Chondrocyte (in vitro differentiated cells): ENCODE measurements at places on chromosomes 12 and 14. TPM values are rescaled to one million over a fixed set of nuclear protein-coding genes. Genes with fewer than 3 reads are reported as not detected.
A peak's percentile ranks its signal among the peaks of the same experiment; 100 is the strongest.

The ALDH2 gene
- total RNA-seq, result 42.0 to 73.8 TPM (median 73.3 TPM) in 3 replicates

The CLEC4D gene
- not detected in 3 replicates for total RNA-seq

The NUAK1 gene
- 78.1 to 81.4 TPM (median 78.5 TPM) in 3 replicates for total RNA-seq

The DDX47 gene
- 33.6 to 44.0 TPM (median 39.3 TPM) in 3 replicates for total RNA-seq

The GLIPR1L2 gene
- 0.44 to 0.97 TPM (median 0.65 TPM) in 3 replicates for total RNA-seq

GRCh38 chr14:46717211-46717610 lies 65.6 kb upstream of the RPL10L start:
- no peaks in the 10 kb centered on the region for H3K36me3 ChIP-seq
- H3K4me3 ChIP-seq, result no peak overlapping the region
- peaks cover 8% of the 10 kb centered on the region for H3K4me1 ChIP-seq
- no peak for DNase-seq
- H3K27me3 ChIP-seq, result peaks cover 9% of the 10 kb centered on the region

DNA sequence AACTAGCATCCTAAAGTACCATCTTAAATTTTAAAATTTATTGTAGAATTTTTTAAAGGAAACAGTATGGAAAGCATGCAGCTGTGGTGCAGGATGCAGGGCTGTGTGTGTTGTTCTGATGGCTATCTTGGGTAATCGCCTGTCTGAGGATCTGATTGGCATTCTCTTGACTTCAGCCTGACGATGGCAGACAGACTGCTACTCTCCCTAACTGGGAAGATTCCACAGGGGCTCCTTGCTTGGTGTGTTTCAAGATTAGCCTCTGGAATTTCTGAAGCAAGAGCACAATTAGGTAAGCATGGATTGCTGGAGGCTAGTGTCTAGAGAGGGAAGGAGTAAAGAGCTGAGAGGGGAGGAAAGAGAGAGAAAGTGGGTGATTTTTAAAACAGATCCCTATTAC lies 696.8 kb upstream of the LRFN5 start:
- no peaks in the 10 kb centered on the region for H3K4me1 ChIP-seq
- no peak for DNase-seq
- H3K4me3 ChIP-seq, result no peak overlapping the region
- H3K27ac ChIP-seq, result no peak overlapping the region

GRCh38 chr14:21913759-21914158 lies 240.1 kb upstream of the OR4E1 start:
- peaks cover 8% of the 10 kb centered on the region for H3K4me1 ChIP-seq
- no peak overlapping the region for H3K27ac ChIP-seq

GRCh38 chr14:35385042-35385839 lies 19.3 kb downstream of the NFKBIA start:
- peaks cover 51% of the 10 kb centered on the region for H3K4me1 ChIP-seq
- no peak for DNase-seq
- H3K4me3 ChIP-seq, result peak overlapping the region; percentile 41
- no peaks in the 10 kb centered on the region for H3K36me3 ChIP-seq
- peak overlapping the region; percentile 95 for H3K27ac ChIP-seq
- H3K27me3 ChIP-seq, result no peaks in the 10 kb centered on the region

GRCh38 chr14:56310643-56311042 lies 192.4 kb downstream of the PELI2 start:
- peak overlapping the region; percentile 56 for H3K27ac ChIP-seq
- no peak for DNase-seq
- H3K4me1 ChIP-seq, result peaks cover 25% of the 10 kb centered on the region
- peak overlapping the region; percentile 2 for H3K4me3 ChIP-seq
- peaks cover 4% of the 10 kb centered on the region for H3K36me3 ChIP-seq

- DNase-seq, result no peak
- peak overlapping the region; percentile 95 for H3K27ac ChIP-seq
- peak overlapping the region; percentile 91 for H3K4me3 ChIP-seq
- no peaks in the 10 kb centered on the region for H3K36me3 ChIP-seq
- peaks cover 41% of the 10 kb centered on the region for H3K4me1 ChIP-seq
- H3K27me3 ChIP-seq, result no peaks in the 10 kb centered on the region
These were observed 996 bp downstream of the SSPN start for GRCh38 chr12:26196421-26196716.

DNA sequence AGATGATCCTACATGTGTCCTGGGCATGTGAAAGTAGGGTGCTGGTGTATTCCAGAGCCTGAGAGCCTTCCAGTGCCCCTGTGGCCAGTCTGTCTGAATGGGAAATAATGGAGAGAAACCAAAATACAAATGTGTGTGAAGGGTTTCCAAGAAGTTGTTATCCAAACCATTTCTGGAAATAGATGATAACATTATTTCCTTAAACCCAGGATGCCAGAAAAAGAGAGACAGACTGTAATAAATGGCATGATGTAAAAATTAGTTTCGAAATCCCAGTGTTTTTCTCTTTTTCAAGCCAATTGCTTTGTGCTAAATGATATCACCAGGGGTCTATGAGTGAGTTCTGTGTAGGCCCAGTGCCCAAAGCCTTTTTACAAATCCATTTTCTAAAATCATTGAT lies 175.3 kb downstream of the PHLDA1 start:
- no peaks in the 10 kb centered on the region for H3K36me3 ChIP-seq
- H3K4me1 ChIP-seq, result peaks cover 4% of the 10 kb centered on the region
- no peak overlapping the region for H3K4me3 ChIP-seq

DNA sequence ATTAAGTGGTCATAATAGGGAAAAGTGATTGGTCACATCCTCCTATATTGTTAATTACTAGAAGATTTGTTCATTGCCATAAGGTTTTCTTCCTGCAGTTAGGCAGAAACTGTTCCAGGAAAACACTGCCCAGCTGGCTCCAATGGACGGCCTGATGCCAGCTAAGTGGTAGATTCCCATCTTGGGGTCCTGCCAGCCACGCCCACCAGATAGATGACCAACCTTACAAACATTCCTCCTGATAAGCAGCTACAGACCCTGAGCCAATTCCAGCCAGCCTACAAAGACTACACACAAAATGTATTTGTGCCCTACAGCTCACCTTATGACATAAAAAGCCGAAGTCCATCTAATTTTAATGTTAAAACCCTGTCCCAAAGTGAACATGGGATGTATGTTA lies 685.9 kb upstream of the USP15 start:
- no peak overlapping the region for H3K27ac ChIP-seq
- no peak overlapping the region for H3K4me3 ChIP-seq
- H3K27me3 ChIP-seq, result no peaks in the 10 kb centered on the region
- H3K4me1 ChIP-seq, result no peaks in the 10 kb centered on the region
- no peaks in the 10 kb centered on the region for H3K36me3 ChIP-seq
- DNase-seq, result no peak

DNA sequence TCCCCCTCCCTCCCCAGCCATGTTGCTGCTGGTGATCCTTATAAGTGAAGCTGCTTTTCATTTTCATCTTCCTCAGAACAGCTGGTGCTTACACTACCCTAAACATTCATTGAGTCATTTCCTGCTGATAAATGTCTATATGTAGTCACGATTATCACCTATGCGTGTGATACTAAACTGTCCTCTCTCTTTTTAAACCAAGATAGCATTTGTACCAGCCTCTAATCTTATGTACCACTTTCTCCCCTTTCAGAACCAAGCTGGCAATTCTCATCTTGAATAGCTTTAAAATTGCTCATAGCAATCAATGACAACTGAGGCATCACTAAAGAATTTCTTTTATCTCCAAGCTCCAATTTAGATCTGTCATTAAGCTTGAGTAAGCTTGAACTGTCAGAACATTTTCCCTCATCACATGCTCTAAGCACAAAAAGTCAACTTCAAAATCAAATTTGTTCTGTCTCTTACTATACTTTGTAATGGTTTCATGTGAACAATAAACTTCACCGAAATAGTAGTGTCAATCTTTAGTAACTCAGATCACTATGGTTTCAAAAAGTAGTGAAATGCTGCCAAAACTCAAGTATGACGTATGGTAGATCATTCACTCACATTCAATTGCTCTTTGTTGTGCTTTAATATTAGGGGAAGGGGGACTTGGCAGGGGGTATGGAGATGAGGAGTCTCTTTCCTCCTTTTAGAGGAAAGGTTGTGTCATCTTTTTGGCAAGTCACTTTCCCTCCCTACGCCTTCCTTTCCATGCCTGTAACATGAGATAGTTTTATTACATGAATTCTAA lies 178.1 kb upstream of the NOVA1 start:
- H3K4me1 ChIP-seq, result peaks cover 8% of the 10 kb centered on the region
- H3K27ac ChIP-seq, result no peak overlapping the region
- DNase-seq, result no peak
- H3K4me3 ChIP-seq, result no peak overlapping the region
- no peaks in the 10 kb centered on the region for H3K27me3 ChIP-seq
